ENCODE measurements at places on chromosomes 4 and X. TPM values are rescaled to one million over a fixed set of nuclear protein-coding genes. Genes with fewer than 3 reads are reported as not detected.

- peaks cover 33% of the 10 kb centered on the region for H3K4me1 ChIP-seq
- H3K36me3 ChIP-seq, result no peaks in the 10 kb centered on the region
- no peaks in the 10 kb centered on the region for H3K27me3 ChIP-seq
- peak overlapping the region; percentile 66 for H3K27ac ChIP-seq
- no peak for DNase-seq
Observed at GRCh38 chr4:83113429-83113786, 1.1 kb downstream of the PLAC8 start.

DNA sequence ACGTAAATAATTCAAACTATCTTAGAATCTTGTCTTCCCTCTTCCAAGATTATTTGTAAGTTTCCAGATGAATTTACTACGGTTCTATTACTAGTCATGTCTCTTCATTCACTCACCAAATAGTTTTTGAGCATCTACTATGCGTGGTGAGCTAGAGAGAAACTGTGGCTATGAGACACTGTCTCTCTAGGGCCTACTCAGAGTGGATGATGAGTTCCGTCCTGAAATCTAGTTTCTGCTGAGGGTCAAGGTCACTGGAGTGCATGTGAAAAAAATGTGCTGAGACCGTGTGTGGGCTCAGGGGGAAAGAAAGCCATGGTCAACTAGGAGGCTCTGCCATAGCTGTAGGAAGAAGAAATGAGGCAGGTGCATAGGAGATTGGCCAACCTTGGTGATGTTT, 320.2 kb upstream of the GATB start:
- H3K4me3 ChIP-seq, result no peak overlapping the region
- DNase-seq, result no peak
- no peaks in the 10 kb centered on the region for H3K36me3 ChIP-seq

- no peak overlapping the region for H3K4me3 ChIP-seq
- H3K36me3 ChIP-seq, result no peaks in the 10 kb centered on the region
- no peaks in the 10 kb centered on the region for H3K27me3 ChIP-seq
- no peaks in the 10 kb centered on the region for H3K4me1 ChIP-seq
- no peak overlapping the region for H3K27ac ChIP-seq
Observed at GRCh38 chr4:84920617-84921016, 45.9 kb downstream of the WDFY3 start.

ARX gene
- not detected for total RNA-seq

DNA sequence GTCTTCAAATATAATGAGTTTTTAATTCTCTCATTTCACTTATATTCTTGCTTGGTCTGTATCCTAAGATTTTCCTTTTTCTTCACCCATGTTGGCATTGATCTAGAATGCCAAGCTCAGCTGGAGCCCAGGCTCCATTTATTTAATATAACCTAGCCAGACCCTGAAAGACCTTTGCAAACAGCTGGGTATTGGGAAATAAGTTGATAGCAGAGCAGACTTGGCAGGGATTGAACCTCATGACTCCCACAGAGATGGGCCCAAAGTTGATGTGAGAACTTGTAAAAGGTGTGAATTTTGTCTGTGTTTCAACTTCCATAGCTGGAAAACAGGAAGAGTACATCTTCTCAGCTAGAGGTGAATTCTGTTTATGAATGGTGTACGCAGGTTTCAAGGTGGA, 59.5 kb downstream of the SH2D1A start:
- DNase-seq, result no peak
- H3K4me1 ChIP-seq, result no peaks in the 10 kb centered on the region

GRCh38 chrX:791479-792034, 161.0 kb downstream of the SHOX start:
- H3K36me3 ChIP-seq, result no peaks in the 10 kb centered on the region
- DNase-seq, result no peak
- H3K4me1 ChIP-seq, result no peaks in the 10 kb centered on the region
- H3K4me3 ChIP-seq, result no peak overlapping the region
- peaks cover 12% of the 10 kb centered on the region for H3K27me3 ChIP-seq
- no peak overlapping the region for H3K27ac ChIP-seq

F8A2 gene
- total RNA-seq, result not detected

IGSF1 gene
- not detected for total RNA-seq

GRCh38 chr4:114866901-114867670, 246.3 kb downstream of the NDST4 start:
- no peaks in the 10 kb centered on the region for H3K4me1 ChIP-seq
- DNase-seq, result no peak
- H3K36me3 ChIP-seq, result no peaks in the 10 kb centered on the region
- no peak overlapping the region for H3K27ac ChIP-seq
- no peaks in the 10 kb centered on the region for H3K27me3 ChIP-seq
- no peak overlapping the region for H3K4me3 ChIP-seq

ZCCHC18 gene
- total RNA-seq, result 3.8 TPM

GRCh38 chr4:127124919-127125318, 507.8 kb upstream of the INTU start:
- H3K27ac ChIP-seq, result no peak overlapping the region
- no peaks in the 10 kb centered on the region for H3K27me3 ChIP-seq
- no peak for DNase-seq

DNA sequence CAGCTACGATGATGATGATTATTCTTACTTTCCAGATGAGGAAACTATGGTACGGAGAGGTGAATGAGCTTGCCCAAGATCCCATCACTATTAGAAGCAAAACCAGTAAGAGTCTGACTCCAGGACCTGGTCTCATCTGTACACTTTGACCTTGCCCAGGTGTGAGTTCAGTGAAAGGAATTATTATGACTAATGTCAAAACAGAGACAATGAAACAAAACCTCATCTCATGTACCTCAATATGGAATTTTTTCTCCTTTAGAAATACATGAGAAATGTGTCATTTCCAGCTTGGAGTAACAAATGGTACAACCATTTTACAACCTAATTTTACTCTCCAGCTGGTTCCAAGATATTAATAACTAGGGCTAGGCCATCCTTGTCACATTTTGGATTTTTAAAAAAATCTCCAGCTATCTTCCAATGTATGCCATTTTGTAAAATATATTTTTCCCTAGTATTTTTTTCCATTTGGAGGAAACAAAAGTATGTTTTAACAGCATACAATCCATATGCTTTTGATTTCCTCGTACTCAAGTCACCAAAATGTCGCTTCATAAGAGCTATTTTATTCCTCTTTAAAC, 213.8 kb downstream of the PTTG2 start:
- H3K36me3 ChIP-seq, result no peaks in the 10 kb centered on the region
- no peaks in the 10 kb centered on the region for H3K27me3 ChIP-seq
- H3K4me1 ChIP-seq, result peaks cover 28% of the 10 kb centered on the region
- no peak overlapping the region for H3K27ac ChIP-seq
- H3K4me3 ChIP-seq, result no peak overlapping the region

- no peak for DNase-seq
- no peaks in the 10 kb centered on the region for H3K27me3 ChIP-seq
- no peak overlapping the region for H3K4me3 ChIP-seq
- peaks cover 4% of the 10 kb centered on the region for H3K4me1 ChIP-seq
- H3K36me3 ChIP-seq, result no peaks in the 10 kb centered on the region
Observed at GRCh38 chr4:657834-658667, 16.0 kb downstream of the ATP5ME start.

DNA sequence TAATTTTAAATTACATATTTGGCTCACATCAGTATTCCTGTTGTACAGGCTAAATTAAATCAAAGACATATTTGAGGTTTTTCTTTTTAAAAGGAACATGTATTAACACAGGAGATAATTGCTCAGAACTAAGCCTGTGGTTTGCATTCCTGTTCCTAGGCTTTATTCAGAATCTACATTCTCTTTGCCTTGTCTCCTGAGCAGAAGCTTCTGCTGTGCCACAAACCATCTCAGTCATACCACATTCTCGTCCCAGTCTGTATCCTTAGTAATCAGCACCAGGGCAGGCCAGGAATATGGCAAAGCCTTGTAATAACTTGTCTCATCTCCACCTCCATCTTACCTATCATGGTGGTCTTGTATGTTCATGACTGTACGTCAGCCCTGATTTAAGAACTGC, 162.8 kb downstream of the ARHGAP24 start:
- no peaks in the 10 kb centered on the region for H3K36me3 ChIP-seq
- no peaks in the 10 kb centered on the region for H3K27me3 ChIP-seq
- H3K27ac ChIP-seq, result no peak overlapping the region
- no peak for DNase-seq
- no peaks in the 10 kb centered on the region for H3K4me1 ChIP-seq

NDNF gene
- 0.25 TPM for total RNA-seq

DNA sequence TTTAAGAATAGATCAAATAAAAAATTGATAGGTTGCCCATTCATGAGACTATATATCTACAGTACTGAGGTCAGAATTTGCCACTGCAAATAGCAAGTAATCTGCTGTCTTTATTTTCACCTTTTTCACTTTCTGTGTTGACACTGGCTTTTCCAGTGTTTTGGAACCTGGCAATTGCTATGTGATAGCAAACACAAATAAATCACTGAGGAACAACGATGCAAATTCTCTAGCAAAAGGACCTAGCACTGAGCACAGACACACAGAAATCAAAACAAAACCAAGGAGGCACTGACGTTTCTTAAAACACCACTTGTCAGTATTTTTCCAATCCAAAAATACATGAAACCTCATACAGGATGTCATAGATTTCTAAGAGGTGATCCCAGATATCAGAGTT, 210.7 kb downstream of the DHX15 start:
- DNase-seq, result no peak
- H3K27ac ChIP-seq, result no peak overlapping the region
- H3K27me3 ChIP-seq, result no peaks in the 10 kb centered on the region
- no peak overlapping the region for H3K4me3 ChIP-seq

HTR2C gene
- total RNA-seq, result not detected

GRCh38 chr4:53365121-53365485, 758 bp downstream of the SCFD2 start:
- peak overlapping the region; percentile 77 for H3K27ac ChIP-seq
- peaks cover 4% of the 10 kb centered on the region for H3K27me3 ChIP-seq

DNA sequence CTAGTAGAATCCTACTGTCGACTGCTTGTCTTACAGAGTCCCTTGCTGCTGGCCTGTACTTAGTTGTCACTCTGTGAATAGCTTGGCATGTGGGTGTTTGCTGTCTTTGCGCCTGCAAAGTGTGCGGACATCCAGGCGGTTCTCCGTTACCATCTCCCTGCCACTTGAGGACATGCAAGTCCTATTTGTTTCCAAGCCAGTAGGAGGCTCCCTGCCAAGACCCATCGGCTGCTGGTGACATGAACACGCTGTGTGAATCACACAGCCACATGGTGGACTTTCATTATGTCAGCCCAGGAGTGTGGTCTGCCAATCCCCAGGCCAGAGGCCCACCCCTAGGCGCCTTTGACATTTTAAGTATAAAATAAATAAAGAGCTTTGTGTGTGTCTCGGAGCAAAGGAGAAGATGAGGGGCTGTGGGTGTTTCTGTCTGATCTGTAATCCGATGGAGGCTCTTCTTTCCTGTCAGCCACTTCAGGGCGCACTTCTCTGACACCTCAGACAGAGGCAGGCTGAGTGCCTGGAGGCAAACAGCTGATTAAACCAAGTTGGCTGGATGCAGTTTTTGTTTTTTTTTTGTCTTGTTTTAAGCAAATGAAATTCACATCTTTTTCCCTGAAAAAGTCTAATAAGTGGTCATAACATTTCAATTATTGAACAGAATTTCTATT, 51.5 kb downstream of the ALPK1 start:
- H3K27ac ChIP-seq, result no peak overlapping the region
- H3K4me1 ChIP-seq, result no peaks in the 10 kb centered on the region
- no peak overlapping the region for H3K4me3 ChIP-seq
- no peak for DNase-seq

DNA sequence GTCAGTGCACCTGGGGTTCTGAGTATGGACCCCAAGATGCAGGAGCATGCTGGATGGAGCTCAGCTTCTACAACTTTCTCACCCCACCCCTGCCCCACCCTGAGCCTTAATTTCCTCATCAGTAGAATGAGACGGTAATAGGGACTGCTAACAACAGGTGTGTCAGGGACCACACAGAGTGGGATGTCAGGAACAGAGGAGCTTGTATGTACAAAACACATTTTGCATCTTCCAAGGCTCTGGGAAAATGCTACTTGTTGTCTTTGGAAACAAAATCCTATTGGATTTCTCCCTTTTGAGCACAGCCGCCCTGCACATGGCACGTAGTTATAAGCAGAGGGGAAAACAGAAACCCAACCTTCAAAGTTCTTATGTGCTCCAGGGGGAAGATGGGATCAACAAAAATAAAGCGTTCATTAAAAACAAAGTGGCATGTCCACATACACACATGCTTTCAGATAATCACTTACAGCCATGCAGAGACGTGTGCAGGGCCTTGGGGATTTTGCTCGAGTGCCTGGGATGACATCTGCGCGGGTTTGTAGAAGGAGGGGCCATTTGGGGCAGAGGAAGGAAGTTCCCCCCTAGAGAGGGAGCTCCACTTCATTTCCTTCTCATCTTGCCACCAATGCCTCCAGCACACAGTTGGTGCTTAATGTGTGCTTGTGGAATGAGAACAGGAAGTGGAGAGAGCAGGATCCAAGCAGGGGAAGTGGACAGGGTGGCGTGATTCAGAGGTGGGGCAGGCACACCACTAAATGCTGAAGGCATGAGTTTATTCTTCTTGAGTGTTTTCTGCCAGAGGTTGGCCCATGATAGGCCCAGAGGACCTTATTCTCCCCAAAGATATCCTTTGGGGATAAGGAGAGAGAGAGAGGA, 138.9 kb downstream of the SMIM20 start:
- H3K4me1 ChIP-seq, result no peaks in the 10 kb centered on the region
- H3K27me3 ChIP-seq, result no peaks in the 10 kb centered on the region
- no peak for DNase-seq
- no peaks in the 10 kb centered on the region for H3K36me3 ChIP-seq
- no peak overlapping the region for H3K4me3 ChIP-seq

DNA sequence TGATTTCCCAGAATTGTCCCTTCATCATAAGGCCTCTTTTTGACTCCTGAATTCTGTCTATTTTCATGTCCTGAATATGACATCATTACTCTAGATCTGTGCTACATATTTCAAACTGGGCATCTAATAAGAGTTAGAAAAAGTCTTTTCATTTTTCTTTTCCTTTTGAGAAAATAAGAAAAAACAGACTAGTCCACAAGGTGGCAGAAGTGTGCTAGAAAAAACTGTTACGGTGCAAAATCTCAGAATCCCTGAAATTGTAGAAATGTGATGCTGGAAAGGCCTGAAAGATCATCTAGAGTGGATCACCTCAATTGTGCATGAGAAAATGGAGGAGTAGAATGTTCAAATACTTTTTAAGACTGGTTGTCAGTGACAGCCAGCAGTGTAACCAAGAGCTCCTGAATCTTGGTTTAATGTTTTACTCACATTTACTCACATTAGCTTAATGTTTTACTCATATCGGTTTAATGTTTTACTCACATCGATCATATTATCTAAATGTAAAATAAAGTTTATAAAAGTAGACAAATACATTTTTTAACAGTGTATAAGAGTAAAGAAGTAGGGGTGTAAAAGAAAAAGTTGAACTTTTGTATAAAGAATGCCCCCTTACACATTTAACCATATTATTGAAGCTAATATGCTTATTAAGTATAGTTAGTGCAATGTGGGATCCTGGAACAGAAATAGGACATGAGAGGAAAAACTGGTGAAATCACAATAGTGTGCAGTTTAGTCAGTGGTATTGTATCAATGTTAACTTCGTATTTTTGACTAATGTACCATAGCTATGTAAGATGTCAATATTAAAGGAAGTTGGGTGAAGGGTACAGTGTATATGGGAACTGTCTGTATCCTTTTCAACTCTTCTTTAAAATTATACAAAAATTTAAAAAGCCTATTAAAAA, 15.2 kb downstream of the ASB11 start:
- H3K27me3 ChIP-seq, result no peaks in the 10 kb centered on the region
- no peak overlapping the region for H3K27ac ChIP-seq
- H3K36me3 ChIP-seq, result no peaks in the 10 kb centered on the region
- no peak for DNase-seq

TMEM271 gene
- not detected for total RNA-seq

HTRA3 gene
- not detected for total RNA-seq

WFS1 gene
- 1.7 TPM for total RNA-seq

Data from CD4-positive, alpha-beta T cell (primary cell).